ENCODE measurements at places on chromosomes 6 and 20.

DNA sequence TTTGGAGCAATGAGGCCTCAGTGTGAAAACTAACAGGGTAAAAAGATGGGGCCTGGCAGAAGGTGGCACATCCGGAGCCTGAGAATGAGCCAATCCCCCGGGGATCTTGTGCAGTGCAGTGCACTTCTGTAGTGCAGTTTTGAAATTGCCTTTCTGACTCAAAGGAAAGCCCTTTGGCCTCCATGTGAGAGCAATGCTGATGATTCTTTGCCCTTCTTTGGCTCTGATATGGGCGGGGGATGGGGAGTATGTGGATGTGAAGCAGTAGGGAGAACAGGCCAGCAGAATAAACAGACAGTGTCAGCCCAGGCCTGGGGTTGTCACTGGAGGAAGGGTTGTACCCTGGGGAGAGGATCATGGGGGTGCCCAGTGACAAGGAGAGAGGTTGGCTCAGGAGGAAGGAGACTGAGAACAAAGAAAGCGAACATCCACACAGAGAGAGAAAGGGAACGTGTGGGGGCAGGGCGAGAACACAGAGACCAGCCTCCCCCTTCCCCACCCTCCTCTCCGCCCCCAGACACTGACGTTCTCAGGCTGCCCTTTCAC lies 351.2 kb downstream of the CDC5L start:
- DNase-seq = no peak

DNA sequence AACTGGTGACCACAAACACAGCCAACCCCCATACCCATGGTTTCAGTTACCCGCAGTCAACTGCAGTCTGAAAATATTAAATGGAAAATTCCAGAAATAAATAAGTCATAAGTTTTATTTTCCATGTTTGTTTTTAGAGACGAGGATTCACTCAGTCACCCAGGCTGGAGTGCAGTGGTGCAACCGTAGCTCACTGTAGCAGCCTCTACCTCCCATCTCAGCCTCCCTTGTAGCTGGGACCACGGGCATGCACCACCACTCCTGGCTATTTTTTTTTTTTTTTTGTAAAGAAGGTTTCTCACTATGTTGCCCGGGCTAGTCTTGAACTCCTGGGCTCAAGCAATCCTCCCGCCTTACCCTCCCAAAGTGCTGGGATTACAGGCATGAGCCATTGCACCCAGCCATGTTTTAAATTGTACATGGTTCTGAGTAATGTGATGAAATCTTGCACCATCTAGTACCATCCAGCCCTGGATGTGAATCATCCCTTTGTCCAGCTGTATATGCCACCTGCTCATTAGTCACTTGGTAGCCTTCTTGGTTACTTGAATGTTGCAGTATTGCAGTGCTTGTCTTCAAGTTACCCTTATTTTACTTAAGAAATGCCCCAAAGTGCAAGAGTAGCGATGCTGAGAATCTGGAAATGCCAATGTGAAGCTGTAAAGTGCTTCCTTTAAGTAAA lies 14.5 kb downstream of the CSNK2A1 start:
- DNase-seq = no peak

DNA sequence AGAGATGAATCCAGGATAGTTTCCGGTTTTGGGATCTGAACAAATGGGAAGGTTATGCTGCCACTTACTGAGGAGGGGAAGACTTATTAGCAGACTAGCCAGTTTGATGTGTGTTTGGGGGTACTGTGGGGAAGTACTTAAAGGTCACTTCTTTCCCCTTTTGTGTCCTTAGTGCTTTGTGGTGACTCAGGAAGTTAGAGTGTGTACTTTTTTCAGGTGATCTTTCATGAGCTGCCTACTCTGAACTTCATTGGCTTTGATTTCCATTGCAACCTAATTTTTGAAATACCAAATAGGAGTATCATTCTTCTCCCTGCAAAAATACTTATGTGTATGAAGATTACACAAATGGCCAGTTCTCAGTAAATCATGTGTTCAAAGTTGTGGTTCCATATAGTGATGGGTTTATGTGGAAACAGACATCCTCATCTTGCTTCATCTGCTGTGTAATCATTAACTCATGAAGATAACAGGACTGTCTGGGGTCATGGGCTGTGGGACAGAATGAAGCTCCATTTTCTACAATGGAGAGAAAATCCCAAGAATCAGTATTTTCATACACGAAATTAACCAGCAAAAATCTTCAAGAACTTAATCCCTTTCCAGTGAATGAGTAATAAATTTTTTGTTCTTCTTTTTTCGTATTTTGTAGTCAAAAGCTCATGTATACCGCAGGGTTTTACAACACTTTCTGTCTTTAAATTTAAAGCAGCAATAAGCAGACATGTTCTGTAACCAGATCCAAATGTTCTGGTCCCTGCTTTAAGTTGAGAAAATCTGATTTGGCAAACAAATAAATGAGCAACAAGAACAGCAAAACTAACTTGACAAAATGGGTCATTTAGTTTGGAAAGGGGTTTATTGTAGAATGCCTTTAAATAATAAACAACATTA lies 272.2 kb upstream of the FLRT3 start:
- DNase-seq = no peak

DNA sequence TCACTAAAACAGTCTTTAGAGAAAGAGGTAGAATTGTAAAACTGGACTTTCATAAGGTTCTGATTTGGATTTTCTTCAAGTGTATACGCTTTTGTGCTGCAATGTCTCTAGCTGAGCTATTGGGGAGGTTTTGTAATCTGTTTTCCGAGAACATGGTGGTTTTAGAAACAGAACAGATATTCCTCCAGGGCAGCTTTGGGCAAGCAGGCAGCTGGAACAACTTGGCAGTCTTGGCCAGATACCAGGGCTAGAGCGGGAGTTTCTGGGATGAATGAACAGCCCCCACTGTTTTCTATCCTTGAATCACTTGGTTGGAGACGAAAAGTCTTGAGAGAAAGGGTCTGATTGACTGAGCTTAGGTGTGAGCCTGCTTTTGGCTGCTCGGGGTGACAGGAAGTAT lies 17.1 kb upstream of the ARMC2 start:
- DNase-seq = no peak

DNA sequence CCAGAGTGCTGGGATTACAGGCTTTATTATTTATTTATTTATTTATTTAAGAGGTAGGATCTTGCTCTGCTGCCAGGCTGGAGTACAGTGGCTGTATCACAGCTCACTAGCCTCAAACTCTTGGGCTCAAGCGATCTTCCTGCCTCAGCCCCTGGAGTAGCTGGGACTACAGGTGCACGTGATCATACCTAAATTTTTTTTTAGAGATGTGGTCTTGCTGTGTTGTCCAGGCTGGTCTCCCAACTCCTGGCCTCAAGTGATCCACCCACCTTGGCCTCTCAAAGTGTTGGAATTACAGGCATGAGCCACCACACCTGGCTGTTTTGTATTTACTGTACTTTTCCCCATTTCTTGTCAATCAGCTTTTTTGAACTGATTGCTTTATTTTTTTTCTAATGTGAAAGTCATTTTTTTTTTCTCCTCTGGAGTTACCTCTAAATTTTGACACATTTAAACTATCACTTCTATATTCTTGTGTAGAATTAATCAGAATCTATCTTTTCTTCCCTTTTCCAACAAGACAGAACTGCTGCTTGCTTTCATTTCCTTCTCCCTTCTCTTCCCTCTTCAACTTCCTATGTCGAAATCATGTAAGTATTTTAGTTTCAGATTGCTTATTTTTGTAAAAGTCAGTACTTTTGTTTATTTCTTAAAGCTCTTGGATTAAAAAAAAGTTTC lies 12.0 kb downstream of the PANK2 start:
- DNase-seq = no peak
